ENCODE measurements at places on chromosomes 12 and 14.
A peak's percentile ranks its signal among the peaks of the same experiment; 100 is the strongest.

- DNase-seq = no peak
Observed at GRCh38 chr14:50813544-50813863, 17.5 kb downstream of the NIN start.

- DNase-seq = no peak
Observed at GRCh38 chr14:65566820-65567522, 154.4 kb downstream of the FUT8 start.

GRCh38 chr12:70005864-70006618 lies 181.0 kb downstream of the MYRFL start:
- DNase-seq = no peak

DNA sequence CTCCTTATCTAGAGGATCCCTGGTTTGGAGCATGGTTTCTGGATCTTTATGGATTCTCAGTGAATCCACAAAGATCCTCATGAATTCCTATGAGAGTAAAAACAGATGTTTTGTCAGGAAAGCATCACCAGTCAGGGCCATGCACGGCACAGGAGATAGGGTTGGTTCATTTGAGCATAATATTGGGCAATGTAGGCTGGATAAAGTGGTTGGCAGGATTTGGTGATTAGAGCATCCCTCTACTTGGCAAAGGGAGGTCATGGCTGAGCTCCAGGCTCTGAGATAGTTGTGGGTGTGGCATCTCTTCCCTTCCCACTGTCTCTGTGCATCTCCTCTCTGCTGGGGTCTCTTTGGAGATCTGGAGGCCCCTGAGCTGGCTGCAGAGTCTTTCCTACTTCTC lies 149.8 kb downstream of the DACT1 start:
- DNase-seq = no peak

- DNase-seq = no peak
Observed at GRCh38 chr12:100267603-100268281, 765 bp downstream of the SCYL2 start.

DNA sequence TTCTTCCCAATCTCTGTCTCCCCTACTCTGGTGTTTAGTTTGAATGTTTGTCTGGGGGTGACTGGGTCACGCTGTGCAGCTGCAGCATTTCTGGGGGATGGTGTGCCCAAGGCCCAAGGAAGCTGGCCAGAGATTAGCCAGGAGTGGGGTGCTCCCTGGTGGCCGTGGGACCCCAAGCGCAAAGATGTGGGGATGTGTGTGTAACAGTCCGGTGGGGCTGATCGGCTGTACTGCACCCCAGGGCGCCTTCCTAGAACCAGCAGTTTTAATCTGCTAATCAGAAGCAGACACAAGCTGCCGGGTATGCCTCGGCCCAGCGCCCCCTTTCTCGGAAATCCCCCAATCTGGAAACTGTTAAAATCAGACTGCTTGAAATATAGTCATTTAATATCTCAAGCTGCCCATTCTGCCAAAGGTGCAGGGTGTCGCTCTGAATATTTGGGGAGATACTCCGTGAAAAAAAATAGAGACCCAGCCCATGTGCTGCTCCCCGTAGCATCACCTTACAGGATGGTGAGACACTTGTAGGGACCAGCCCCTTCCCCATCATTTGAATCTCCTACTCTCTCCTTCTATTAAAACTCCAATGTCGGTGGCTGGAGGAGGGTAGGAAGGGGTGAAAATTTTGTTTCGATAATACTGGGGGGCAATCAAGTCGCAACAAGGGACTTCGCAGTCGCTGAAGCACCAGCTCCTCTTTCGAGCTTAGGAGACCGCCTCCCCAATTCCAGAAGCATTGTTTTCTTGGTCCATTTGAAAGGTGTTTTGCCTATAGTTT lies 4.3 kb downstream of the HOXC9 start:
- DNase-seq = no peak

DNA sequence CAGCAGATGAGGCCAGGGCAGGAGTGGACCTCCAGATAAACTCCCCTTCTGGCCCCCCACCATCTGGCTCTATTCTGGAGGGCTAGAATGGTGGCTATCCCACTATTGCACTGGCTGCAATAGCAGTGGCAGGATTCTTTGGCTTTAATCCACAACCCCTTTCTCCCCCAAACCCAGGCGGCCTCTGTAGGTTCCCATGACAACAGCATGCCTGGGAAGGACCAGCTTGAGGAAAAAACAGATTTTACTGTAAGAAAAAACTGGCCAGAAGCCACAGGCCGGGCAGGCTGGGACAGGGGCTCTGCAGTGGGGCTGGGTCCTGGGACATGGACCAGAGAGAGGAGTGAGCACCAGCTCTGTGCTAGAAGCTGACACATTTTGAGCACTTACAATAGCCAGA lies 13.6 kb upstream of the ACVR1B start:
- DNase-seq = peak; percentile 33

DNA sequence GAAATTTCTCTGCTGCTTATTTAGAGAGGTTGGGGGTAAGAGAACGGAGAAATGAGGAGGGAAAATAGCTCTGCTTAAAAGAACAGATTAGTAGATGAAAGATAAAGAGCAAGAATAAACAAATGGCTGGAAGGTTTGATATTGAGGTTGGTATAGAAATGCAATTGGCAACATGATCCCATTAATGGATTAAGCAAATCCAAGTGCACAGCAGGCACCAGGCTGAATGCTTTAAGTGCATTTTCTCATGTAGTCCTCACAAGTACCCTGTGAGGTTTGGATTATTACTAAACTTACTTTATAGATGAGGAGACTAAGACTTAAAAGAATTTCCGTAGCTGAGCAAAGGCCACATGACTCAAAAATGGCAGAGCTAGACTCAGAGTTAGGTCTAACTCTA lies 76.9 kb upstream of the ATF1 start:
- no peak for DNase-seq

DNA sequence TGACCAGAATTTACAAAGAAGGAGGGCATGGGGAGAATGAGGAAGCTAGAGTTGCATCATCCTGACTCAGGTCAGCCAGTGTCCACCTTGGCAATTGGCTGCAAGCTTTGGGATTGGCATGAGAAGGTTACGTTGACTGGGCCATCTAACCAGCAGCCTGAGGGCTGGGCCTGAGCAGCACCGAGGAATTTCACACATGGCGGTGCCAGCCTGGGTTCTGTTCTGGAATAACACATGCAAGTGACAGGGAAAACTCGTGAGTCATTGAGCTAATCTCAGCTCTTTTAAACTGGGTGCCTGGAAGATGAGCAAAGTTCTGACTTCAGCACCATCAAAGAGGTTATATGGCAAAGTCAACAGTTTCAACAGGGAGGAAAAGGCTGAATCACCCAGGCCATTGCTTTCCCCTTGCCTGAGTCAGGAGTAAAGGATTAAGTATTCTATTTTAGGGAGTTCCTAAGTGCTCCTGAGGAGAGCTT lies 543.2 kb upstream of the TBX3 start:
- DNase-seq = no peak

All from coronary artery (tissue), 2 donors.